ENCODE measurements at places on chromosomes 5 and 9. TPM values are rescaled to one million over a fixed set of nuclear protein-coding genes. Genes with fewer than 3 reads are reported as not detected.

Gene PCDHGA9
- total RNA-seq, result 2.2 TPM

Gene PTPA
- total RNA-seq, result 37.4 TPM

- no peaks in the 10 kb centered on the region for H3K27me3 ChIP-seq
- no peak for DNase-seq
Observed at GRCh38 chr5:56684159-56684558, 131.2 kb upstream of the MAP3K1 start.

- DNase-seq, result no peak
- H3K27ac ChIP-seq, result peak overlapping the region; percentile 75
- peaks cover 4% of the 10 kb centered on the region for H3K4me1 ChIP-seq
- no peak overlapping the region for H3K4me3 ChIP-seq
- H3K27me3 ChIP-seq, result no peaks in the 10 kb centered on the region
- H3K36me3 ChIP-seq, result no peaks in the 10 kb centered on the region
Observed at GRCh38 chr5:119274767-119275130, 81.1 kb upstream of the TNFAIP8 start.

- H3K4me1 ChIP-seq, result no peaks in the 10 kb centered on the region
- no peaks in the 10 kb centered on the region for H3K36me3 ChIP-seq
- DNase-seq, result no peak
- H3K4me3 ChIP-seq, result no peak overlapping the region
Observed at GRCh38 chr9:97366889-97367288, 45.0 kb upstream of the TDRD7 start.

- no peak overlapping the region for H3K4me3 ChIP-seq
- H3K27me3 ChIP-seq, result no peaks in the 10 kb centered on the region
- no peak overlapping the region for H3K27ac ChIP-seq
- no peak for DNase-seq
- no peaks in the 10 kb centered on the region for H3K36me3 ChIP-seq
- H3K4me1 ChIP-seq, result no peaks in the 10 kb centered on the region
Observed at GRCh38 chr5:153504726-153505125, 14.3 kb downstream of the GRIA1 start.
